CD4-positive, alpha-beta T cell treated with Interleukin-1 beta for 1 hour (primary cell): ENCODE measurements at places on chromosomes 3 and 15.

- DNase-seq, result no peak
Observed at GRCh38 chr15:31471731-31472430, 145.2 kb downstream of the KLF13 start.

- peak; percentile 13 for DNase-seq
Observed at GRCh38 chr15:94582368-94582767, 351.0 kb downstream of the MCTP2 start.

DNA sequence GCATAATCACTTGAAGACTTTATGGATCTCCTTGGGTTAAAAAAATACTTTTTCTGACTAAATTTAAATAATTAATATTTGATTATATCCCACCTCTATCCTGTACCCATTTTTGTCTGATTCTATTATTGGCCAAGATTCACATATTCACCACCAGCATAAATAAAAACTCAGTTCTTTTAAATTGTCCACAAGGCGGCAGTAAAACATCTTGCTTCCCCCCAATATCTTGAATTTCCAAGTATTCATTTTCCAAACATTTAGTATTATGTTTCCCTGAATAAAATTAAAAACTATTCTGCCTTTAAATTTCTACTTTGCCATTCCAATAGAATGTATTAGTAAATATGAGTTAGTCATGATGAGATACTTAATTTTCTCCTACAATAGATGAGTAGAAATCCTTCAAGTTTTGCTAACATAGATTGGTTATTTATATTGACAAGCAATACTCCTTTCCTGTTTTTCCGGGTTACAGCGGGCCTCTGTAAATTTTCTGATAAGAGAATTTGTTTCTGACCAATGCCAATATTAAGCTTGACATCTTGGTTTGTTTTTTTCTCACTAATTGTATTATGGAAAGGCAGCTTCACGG, 218.7 kb upstream of the MDFIC2 start:
- no peak for DNase-seq

DNA sequence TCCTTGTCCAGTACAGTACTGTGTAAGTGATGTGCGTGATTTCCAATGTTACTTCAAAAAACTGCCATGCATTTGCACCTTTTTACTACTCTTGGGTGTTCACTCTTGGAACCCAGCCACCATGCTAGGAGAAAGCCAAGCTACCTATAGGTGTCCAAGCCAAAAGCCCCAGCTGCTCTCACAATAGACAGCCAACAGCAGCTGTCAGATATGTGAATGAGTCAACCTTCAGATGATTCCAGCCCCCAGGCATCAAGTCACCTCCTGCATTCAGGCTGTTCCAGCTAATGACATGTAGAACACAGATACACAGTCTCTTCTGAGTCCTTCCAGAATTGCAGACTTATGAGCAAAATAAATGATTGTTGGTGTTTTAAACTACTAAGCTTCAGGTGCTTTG, 417.7 kb upstream of the TGFBR2 start:
- no peak for DNase-seq

DNA sequence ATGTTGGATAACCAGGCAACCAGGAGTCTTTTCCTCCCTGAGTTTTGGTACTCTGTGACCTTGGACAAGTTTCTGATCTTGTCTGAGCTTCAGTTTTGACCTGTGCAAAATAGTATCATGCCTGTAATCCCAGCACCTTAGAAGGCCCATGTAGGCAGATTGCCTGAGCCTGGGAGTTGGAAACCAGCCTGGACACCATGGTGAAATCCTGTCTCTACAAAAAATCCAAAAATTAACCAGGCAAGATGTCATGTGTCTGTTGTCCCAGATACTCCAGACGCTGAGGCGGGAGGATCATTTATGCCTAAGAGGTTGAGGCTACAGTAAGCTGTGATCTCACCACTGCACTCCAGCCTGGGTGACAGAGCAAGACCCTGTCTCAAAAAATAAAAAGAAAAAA, 114.8 kb downstream of the IL12A start:
- no peak for DNase-seq

DNA sequence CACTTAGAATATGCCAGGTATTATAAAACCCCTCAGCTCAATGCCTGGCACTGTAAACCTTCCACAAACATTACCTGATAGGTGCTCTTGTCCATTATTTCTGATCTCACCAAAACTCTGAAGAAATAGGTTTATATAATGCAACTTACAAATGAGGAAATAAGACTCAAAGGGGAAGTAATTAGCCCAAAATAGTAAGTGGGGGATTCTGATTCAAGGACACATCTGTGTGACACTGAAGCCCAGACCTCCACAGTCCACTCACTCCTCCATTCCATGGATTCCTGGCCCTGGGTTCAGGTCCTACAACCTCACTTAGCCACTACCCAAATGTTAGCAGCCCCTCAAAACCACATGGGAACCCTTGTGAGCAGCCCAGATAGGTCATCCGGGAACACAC, 49.9 kb downstream of the TRANK1 start:
- no peak for DNase-seq

- no peak for DNase-seq
Observed at GRCh38 chr15:31332020-31332680, 5.5 kb downstream of the KLF13 start.

- no peak for DNase-seq
Observed at GRCh38 chr15:92954578-92954977, 54.5 kb downstream of the CHD2 start.

DNA sequence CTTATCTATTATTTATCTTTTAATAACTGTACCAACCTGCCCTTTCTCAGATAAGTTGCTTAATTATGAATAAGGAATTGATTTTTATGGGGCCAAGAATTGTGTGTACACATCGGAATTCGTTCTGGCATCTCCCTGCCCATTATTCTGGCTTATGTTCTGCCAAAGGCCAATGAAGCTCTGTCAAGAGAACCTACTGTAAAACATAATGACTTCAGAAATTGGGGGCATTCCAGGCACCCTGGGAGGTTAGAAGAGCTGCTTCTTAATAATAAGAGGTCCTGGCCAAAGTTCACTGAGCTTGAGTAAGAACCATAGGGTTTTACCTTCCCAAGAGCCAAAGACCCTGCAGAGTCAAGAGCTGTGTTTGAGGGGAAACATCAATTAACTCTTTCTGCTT, 261.7 kb downstream of the SLC9A9 start:
- no peak for DNase-seq

GRCh38 chr3:30421266-30421665, 185.1 kb upstream of the TGFBR2 start:
- no peak for DNase-seq

DNA sequence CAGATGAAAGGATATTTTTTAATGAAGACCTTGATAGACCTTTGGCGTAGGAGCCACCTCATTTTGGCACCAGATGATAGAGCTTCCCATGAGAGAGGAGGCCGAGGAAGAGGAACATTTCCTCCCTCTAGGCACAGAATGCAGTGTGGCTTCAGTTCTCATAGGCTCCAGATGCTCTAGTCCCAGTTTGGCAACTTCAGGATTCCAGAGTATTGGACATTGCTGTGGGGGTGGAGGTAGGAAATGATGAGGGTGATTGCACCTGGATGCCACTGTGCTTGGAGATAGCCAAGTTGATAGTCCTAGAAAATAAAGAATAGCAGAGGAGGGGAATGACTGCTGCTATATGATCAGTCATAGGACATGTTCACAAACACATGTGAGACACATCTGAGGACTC, 58.3 kb upstream of the KY start:
- no peak for DNase-seq

DNA sequence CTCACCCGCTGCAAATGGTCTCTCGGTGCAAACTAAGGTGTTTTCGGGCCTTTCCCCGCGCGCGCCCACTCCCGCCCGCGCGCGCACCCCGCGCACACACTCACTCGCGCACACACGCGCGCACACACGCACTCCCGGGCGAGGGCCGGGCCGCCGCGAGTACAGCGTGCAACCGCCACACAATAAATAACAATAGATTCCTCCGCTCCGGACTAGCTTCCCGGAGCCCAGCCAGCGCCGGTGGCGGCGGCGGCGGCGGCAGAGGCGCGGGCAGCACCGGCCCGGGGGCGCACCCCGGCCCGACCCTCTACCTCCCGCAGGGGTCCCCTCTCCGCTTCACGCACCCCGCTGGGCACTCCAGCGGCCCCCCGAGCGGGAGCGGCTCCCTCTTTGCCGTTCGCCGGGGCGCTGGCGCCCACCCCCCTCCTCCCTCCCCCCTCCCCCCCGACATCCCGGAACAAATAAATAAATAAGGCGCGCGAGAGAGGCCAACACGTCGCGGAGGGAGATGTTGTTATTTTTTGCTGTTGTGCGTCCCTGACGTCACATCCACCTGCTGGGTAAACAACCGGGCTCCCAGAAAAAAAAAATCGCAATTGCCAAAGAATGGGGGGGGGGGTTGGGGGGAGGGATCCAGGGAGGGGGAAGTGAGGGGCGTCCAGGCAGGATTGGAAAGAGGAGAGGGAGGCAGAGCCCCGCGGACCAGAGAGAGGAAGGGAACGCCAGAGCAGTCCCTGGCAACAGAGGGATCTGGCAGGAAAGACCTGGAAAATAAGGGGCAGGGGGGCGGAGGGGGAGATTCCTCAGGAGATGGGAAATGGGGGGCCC, at the start of gene FOXP1:
Gene FOXP1, minus strand, starts transcription at position 163 of the 828 bp plus-strand sequence. CDS start 385,347 bp downstream, outside the sequence.
- peak; percentile 83 for DNase-seq

DNA sequence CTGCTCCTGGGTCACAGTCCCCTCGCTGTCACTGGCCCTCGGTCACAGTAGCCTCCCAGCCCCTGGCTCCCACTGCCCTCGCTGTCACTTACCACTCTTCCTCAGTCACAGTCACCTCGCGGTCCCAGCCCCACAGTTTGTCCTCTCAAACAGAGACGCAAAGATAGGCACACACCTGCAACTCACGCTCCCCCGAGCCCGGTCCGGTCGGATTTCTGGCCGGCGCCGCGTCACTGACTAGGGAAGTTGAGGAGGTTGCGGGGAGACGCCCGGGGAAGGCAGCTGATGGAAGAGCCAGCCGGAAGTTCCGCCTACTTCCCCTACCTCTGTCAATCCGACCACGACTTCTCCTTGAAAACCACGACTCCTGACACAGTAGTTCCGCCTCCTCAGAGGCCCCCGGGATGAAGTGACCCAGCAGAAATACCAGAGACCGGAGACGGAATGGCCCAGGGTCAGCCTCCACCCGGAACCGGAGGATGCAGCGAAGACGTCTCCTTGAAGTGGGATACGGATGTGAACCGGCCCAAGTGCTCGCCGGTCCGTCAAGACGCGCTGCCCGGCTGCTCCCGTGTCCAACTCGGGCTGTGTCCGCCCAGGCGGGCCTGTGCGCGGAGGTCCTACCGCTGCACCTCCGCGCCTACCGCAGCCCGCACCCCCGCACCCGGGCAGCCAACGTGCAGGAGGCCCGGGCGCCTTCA, at the start of gene PCYT1A:
Gene PCYT1A, minus strand, starts transcription at position 287 of the 701 bp plus-strand sequence. CDS start 17,195 bp downstream, outside the sequence.
- peak; percentile 84 for DNase-seq

- peak; percentile 30 for DNase-seq
Observed at GRCh38 chr3:130093741-130094391, 12.2 kb downstream of the ALG1L2 start.

- DNase-seq, result no peak
Observed at GRCh38 chr3:46659285-46659684, 34.2 kb downstream of the ALS2CL start.

- no peak for DNase-seq
Observed at GRCh38 chr3:175668300-175668699, 809.2 kb downstream of the NAALADL2 start.
